Colonic mucosa (tissue), 4 donors: ENCODE measurements at places on chromosomes 7 and 10. TPM values are rescaled to one million over a fixed set of nuclear protein-coding genes. Genes with fewer than 3 reads are reported as not detected.

DNA sequence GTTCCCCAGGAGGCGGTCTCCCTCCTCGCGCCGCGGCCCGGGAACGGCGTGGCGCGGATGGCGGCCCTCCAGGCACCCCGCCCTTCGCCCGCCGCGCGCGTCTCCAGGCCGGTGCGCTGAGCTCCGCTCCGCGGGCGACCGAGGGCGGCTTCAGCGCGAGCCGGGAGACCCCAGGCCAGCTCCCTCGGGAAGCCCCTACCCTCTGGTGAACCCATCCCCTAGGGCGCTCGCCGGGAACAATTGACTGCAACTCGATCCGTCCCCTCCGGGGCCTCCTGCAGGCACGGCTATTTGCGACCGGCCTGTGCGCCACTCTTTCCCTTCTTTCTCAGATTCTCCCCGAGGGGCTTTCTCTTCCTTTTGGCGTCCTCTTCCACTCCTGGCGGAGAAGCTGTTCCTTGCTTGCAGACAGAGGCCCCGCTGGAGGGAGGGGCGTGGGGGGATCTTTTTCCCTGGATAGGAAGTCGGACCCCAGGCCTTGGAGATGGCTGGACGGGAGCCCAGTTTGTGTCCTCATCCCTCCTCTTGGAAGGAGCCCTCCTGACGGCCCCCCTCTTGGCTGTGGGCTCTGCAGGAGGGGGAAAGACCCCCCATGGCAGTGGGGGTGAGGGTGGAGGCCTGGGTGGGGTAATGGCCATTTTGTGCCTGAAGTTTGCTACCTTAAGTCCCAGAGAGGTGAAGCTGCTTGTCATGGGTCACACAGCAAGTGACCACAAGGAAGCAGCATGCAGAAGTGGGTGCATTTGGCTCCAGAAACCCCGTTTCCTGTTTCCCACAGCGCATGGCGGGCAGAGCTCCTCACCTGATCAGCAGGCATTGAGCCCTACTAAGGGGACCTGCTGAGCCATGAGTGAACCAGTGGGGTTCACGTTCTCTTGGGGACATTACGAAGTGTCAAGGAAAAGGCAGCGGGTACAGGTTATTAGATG lies 171.2 kb upstream of the TNRC18 start:
- no peak for DNase-seq

LRRC18 gene
- total RNA-seq, result not detected

- DNase-seq, result no peak
Observed at GRCh38 chr7:150666412-150666811, 19.1 kb upstream of the GIMAP2 start.

DNA sequence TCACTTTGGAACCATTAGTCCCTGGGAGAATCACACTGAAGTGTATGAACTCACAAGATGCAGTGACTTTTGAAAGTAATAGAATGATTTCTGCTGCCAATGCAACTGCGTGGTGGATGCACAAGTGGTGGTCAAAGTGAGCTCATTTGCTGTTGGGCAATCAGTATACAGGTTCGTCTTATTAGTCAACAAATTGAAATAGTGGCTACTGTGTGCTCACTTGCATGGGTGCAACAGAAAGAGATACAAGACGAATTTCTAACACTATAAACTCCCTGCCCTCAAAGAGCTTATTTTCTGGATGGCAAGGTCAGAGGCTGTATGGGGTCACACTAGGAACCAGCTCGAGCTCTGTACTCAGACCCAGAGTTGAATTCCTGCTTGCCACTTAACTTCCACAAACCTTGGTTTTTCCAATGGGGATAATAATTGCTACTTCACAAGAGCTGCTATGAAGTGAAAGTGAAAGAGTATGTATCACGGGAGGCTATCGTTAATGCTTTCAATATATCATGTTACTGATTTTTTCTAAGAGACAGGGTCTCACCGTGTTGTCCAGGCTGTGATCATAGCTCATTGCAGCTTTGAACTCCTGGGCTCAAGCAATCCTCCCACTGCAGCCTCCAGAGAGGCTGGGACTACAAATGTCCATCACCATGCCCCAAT lies 8.3 kb upstream of the BCL7B start:
- no peak for DNase-seq

DNA sequence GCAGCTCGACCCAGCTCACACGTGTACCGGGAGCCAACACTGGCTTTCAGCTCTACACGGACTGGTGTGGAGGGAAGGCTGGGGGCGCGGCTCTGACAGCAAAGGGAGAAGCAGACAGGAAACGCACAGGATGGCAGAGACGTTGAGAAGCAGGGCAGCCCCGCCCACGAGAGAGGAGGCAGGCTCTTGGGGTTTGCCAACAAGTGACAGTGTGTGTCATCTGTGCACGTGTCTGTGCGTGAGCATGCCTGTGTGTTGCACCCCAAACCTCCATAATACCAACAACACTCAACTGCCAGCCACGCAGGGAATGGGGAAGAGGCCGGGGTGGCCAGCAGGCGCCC lies 64.4 kb upstream of the PDGFA start:
- DNase-seq, result peak; percentile 37

- no peak for DNase-seq
Observed at GRCh38 chr7:134448356-134449229, 10.3 kb downstream of the AKR1B1 start.

MCM10 gene
- total RNA-seq, result 2.4 TPM

DNA sequence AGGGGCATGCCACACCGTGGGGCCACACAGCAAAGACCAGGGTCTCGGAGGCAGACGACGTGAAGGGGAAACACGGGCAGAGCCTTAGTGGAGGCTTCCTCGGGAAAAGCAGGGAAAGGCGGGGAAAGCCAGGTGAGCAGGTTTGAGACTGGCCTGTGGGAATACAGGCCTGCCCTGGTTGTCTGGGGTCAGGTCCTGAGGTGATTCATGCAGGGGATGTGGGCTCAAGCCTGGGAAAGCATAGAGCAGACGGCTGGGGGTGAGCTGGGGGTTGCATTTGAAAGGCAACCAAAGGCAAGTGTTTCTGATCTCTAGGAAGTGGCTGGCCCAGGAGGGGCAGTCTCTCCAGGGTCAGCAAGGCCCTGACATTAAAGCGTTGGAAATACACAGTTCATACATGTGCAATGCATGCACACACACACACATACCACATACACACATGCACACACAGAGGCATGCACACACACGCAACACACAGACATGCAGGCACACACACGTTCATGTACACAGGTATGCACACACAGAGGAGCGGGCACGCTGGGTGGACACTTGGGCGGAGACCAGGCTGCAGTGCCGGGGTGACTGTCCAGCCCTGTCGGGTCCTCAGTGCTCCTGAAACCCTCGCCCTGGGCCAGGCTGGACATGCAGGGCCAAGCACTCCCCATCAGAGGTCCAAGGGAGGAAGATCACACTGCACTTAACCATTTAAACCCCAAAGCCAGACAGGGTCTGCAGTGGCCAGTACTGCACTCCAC lies 51.8 kb downstream of the DPYSL4 start:
- no peak for DNase-seq

GRCh38 chr10:14604181-14605142 lies 170.2 kb downstream of the FAM107B start:
- peak; percentile 85 for DNase-seq

DNA sequence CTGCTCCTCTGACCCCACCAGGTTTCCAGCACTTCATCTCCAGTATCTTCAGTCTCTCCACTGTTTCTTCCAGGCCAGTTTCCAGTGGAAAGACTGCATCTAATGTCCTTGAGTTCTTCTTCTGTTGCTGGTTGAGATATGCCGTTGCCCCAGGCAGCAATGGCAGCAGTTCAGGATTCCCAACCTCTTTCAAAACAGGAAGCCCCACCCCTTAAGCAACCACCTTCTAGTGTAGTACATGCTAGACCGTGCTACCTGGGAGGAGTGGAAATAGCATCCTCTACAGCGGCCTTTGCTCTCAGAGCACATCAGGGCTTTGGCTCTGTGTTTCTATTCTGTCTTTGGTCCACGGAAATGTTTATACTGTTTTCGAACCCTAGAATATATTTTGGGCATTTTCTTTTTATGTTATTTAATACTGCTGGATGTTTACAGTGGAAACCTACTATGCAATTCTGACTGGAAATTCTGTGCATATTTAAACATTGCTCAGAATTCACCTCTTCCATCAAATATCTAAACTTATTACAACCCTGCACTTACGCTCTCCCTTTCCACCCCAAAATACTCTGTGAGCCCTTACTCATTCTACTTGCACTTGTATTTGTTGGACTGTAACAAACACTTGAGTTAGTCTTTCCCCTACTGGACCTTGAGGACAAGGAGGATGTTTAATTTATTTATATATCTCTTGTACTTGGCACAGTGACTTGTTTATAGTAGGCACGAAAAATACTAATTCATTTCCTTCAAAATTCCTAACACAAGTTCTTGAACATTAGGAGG lies 8.5 kb upstream of the BPGM start:
- no peak for DNase-seq

DNA sequence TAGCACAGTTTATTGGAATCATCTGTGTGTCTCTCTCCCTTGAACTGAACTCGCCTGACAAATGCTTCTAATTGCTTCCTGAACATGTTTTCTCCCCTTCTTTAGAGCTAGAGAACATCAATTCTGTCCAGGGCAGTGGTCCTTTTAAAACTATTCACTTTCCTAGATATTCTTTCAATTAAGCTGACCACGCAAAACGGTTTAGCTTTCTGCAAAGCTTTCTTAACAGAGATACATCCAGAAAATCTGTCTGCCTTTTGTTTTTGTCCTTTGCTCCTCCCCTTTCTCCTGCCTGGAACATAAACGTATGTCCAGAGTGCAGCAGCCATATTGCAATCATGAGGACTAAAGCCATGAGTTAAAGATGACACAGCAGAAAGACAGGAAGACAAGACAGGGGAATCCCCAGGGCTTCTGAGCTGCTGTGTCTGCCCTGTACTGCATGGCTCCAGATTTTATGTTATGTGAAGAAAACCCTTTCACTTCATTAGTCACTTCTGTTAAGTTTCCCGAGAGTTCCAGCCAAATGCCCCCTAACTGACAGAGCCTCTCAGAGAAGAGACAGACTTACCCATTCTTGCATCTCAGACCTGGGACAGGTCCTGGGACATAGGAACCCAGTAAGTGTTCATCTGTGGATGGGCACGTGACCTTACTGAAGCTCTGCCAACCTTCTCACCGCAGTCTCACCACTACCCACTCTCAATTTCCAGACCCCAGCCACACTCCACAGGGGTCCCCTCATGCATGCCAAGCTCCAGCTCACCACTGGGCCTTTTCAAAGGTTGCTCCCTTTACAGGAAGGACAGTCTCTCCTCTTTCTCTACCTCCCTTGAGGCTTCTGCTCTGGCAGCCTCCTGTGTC lies 35.0 kb upstream of the CPXM2 start:
- no peak for DNase-seq

SEC61A2 gene
- total RNA-seq, result 4.6 TPM
